Activated CD8-positive, alpha-beta memory T cell treated with anti-CD3 and anti-CD28 coated beads, Interleukin-2, amount 50 U/mL, for 48 hours (primary cell): ENCODE measurements at places on chromosomes 2 and 18.

DNA sequence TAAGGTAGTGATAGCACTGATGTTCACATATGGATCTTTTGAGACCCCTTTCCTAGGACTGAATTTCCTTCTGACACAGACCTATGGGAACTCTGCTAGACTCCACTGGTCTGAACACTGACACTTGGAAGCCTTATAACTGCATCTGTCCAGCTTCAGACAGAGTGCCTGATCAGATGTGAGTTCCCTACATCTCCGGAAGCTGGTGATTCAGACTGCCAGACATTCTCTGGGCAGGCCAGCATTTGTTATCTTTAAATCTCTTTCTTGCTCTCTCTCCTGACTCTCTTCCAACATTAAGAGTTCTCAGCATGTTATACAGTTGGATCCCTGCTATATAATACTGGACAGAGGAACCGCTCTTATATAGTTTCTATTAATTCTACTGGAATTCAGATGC is 408.5 kb downstream of the ZEB2 start:
- DNase-seq: no peak

GRCh38 chr2:139365189-139365588 is 585.0 kb upstream of the NXPH2 start:
- DNase-seq: no peak

GRCh38 chr2:100653449-100654035 is 90.7 kb downstream of the PDCL3 start:
- no peak for DNase-seq

- peak; percentile 80 for DNase-seq
Measured at GRCh38 chr2:136117391-136117841, 533 bp downstream of the CXCR4 start.

DNA sequence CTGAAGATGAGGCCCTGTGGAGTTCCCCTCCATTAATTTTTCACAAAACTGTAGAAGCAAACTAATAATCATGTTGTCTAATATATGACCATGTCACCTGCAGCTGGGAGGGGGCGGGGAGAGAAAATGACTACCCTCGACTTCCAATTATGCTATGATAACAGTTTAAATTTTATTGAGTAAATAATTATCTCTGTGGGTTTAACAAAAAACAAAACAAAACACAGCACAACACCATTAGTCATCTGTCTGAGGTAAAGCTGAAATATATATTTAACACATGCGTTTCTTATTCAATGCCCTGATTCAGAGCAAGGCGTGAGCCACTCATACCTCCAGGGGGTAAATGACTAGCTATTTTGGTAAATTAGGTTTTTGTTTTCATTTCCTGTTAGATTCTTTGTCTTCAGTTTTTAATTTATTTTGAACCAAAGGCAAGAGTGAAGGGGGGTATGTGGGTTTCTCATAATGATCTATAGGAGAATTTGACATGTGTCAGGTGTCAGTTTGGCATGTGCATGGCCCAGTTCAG is 77.4 kb upstream of the ZCCHC2 start:
- DNase-seq: no peak

GRCh38 chr2:30300456-30301221 is 69.3 kb downstream of the LBH start:
- DNase-seq: no peak

- DNase-seq: no peak
Measured at GRCh38 chr2:111665011-111665410, 219.0 kb downstream of the ANAPC1 start.

GRCh38 chr2:4354678-4355077 is 651.3 kb downstream of the DCDC2C start:
- no peak for DNase-seq

DNA sequence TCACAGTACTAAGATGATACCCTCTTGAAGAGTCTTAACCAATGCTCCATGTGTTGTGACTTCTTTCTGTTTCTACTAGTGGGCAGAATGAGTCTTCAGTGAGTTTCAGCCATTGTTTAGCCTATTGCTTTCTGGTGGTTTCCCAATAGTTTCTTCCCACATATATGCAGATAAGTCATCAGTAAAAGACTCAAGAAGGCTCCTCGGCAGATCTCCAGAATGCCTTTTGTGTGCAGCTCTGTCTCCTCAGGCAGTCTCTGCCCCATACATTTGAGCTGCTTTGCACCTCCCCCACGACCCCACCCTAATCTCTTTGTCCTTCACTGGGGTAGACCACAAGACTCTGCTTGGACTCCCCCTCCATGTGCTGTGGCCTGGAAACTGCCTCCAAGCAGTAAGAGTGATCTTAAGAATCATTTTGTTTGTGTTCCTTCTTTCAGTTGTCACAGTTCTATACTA is 71.6 kb upstream of the CHRNA1 start:
- DNase-seq: peak; percentile 64

GRCh38 chr2:109423556-109424359 is 190.0 kb downstream of the SEPTIN10 start:
- no peak for DNase-seq

DNA sequence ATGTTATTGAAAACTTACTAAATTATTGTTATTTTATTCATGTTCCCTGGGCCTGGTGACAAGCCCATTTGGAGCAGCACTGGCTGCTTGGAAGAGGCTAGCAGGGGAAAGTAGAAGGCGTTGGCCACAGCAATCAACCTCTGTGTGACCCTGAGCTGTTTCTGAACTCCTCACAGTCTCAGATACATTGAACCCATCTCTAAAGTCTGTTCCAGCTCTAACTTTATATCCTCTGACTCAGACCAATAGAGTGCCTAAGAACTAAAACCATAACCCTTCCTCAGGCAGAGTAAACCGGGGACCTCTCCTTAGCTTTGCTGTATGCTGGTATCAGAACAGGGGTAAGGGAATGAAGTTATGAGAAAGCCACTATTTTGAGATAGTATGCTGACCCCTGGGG is 96.4 kb upstream of the NOL4 start:
- no peak for DNase-seq

DNA sequence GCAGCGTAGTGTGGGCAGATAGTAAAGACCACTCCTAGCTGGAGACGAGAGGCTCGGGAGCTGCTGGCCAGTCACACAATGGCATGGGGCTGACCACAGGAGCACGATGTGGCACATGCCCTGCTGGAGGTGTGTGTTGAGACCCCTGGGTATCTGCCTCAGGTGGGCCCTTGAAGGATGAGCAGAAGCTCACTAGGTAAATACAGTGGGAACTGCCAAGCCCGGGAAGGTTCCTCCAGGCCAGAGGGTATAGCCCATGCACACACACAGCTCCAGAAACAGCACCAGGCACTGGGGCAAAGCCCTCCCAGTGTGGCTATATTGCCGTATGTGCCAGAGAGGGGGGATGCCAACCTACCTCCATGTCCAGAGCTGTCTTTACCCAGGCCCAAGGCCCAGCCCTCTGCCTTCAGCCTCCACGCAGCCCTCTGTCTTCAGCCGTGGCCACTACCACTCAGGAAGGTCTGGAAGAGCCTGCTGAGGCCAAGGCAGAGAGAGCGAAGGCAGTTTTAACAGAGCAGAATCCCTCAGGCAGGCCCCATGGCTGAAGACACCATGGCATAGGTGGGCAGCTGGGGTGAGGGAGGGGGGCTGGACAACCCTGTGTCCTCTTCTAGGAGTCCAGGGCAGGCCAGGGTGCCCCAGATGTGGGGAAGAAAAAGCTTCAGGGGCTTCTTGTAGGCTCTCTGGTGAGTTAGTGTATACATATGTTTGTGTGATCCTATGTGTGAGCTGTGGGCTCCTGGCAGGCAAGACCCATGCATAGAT is 7.0 kb upstream of the ARID5A start:
- DNase-seq: no peak

DNA sequence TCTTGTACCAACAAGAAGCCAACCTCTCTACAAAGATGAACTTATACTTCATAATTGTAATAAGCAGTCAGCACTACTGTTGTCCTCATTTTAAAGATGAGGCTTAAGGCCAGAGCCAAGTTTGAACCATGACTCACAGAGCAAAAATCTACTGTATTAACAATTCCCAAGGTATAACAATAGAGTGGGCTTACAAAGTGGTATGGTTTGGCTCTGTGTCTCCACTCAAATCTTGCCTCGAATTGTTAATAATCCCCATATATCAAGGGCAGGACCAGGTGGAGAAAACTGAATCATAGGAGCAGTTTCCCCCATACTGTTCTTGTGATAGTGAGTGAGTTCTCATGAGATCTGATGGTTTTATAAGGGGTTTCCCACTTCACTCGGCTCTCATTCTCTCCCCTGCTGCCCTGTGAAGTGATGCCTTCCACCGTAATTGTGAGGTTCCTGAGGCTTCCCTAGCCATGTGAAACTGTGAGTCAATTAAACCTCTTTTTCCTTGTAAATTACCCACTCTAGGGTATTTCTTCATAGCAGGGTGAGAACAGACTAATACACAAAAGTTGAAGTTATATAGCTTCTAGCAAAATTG is 19.5 kb downstream of the MRPL44 start:
- no peak for DNase-seq

DNA sequence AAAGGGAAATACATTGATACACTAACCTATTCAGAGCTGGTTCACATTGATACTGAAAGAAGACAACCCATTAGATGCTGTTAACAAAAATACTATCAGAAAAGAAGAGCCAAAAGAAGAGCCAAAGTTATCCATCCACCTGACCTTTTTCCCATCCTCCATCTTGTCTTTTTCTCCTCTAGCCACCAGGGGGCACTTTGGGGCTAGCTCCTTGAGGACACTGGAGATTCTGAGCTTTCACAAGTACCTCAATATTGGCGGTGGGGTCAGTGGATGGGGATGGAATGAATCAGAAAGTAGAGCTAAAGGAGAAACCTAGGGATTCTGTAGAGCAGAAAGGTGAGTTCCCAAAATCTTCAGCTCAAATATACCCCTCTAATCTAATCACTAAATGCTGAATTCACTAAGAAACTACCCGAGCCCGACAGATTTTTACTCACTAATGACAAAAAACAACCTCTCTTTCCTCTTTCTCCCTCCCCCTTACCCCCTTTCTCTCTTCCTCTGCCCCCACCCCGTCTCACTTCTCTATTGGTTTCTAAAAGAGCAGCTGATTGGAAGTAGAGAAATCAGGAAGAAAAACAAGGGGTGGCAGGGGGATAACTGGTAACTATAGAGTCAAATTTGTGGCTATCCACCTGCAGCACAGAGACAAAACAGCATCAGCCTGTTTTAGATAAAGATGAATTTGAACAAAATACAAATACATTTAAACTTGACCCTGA is 203.3 kb downstream of the TCF4 start:
- DNase-seq: no peak

DNA sequence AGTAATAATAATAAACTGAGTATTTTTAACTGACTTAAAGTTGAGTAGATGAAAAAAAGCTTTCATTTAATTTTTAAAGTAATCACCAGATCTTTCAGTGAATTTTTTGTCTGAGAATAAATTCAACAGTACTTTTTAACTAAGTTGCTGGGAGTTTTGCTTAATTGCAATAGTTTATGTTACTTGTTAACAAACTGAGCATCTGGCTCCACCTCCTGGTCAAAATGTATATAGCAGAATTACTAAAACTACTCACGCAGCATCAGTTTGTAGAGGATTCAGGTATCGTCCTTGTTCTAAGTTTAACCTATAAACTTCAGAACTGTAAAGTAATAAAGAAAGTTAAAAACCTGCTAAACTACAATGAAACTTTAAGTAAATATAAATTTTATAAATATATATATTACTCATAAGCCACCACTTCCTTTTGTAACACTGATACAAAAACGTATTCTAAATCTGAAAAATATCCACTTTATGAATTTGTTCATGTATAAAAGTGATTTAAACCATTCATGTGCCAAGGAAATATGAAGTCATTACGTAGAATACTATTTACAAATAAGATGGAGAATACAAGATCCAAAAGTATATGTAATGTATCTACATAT is 21.3 kb downstream of the NOL10 start:
- DNase-seq: no peak

DNA sequence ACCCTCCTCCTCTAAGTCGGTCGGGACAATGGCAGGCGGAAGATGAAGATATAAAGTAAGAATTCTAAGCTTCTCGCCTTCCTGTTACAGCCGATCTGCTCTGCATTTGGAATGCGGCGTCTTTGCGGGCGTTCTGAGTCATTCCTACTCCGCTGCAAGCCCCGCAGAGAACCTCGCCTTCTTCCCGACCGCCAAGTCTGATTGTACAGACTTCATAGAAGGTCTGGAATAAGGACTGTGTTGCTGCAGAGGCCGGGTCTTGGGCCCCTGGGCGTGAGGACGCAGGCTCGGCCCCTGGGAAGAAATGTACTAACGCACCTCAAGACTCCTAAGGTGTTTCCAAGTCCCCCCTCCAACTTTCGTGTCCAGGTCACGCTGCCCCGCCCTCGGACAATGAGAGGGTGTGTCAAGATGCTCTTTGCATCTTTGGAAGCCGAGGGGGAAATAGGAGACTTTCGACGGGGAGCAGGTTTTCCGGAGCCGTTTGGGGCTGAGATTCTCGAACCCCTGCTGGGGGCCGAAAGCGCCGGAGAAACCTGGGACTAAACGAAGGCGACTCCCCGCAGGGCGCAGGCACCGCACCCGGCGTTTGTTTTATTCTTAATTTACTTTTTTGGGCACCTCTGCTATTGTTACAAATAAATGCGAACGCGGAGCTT is 12.7 kb upstream of the PAX3 start:
- no peak for DNase-seq

DNA sequence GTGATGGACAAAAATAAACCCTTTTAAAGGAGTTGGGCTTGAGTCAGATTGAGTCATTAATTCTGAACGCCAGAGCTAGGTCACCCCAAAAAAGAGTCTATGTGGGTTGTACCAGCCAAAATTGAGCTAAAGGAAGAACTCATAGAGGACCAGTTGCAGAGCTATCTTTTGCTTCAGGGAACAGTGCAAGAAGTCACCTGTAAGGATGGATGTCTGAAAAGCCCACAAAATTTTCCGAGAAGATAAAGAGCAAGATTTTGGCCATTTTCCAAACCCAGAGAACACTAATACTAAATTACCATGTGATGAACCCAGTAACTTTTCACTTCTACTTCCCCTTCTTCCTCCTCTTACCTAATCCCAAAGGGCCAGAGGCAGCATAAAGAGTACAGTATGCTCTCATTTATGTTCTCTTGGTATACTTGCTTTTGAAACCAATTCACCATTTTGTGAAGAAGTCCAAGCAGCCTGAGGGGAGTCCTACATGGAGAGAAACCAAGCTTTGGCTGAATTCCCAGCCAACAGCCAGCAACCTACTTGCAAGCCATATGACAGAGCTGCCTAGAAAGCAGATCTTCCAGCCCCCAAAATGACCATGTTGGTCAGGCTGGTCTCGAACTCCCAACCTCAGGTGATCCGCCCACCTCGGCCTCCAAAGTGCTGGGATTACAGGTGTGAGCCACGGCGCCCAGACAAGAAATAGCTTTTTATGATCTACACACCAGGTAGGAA is 551.7 kb downstream of the SATB2 start:
- DNase-seq: no peak

DNA sequence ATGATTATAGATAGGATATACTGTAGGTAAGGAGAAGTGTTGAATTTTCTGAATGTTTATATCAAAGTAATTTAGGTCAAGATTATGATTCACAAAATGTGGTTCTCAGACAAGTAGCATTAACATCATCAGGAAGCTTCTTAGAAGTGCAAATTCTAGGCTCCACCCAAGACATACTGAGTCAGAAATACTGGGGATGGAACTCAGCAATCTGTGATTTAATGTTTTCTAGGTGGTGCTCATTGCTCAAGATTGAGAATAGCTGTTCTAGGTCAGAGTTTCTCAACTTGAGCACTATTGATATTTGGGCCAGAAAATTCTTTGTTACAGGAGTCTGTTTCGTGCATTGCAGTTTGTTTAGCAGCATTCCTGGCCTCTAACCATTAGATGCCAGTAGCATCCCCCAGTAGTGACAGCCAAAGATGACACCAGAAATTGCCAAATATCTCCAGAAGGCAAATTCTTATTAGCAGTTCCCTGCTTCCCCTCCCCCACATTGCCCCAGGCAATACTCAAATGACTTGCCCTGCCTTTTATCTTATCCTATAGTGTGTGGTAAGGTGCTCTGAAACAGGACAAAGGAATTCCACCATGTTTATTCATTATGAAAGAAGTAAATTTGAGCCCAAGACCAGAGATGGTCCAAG is 1001.2 kb downstream of the DPP10 start:
- DNase-seq: no peak
